Stimulated activated CD8-positive, alpha-beta memory T cell treated with anti-CD3 and anti-CD28 coated beads, Interleukin-15, amount 100 ng/mL, for 48 hours (primary cell): ENCODE measurements at places on chromosomes 13 and 19.

GRCh38 chr13:96141032-96141431 lies 51.1 kb downstream of the HS6ST3 start:
- DNase-seq = no peak

- no peak for DNase-seq
These were observed 67.7 kb downstream of the DACH1 start for GRCh38 chr13:71799324-71799723.

DNA sequence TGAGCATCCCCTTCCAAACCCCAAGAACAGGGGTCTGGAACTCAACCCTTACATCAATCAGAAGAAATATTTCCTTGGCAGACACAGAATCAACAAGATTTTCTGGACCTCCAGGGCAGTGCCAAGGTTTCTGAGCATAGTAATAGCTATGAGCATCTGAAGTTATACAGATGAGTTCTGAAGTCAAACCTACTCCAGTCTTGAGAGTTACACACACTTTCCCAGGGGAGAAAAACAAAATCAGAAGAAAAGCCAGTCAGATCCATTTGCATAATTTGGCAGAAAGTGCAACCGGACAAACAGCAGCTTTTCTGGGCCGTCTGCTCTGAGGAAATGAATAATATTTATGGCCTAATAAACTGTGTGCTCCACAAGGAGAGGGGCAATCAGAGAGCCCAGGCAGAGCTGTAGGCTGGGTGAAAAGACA lies 93.1 kb downstream of the KL start:
- no peak for DNase-seq

- DNase-seq = no peak
These were observed 452.0 kb downstream of the SLITRK6 start for GRCh38 chr13:85347251-85347650.

DNA sequence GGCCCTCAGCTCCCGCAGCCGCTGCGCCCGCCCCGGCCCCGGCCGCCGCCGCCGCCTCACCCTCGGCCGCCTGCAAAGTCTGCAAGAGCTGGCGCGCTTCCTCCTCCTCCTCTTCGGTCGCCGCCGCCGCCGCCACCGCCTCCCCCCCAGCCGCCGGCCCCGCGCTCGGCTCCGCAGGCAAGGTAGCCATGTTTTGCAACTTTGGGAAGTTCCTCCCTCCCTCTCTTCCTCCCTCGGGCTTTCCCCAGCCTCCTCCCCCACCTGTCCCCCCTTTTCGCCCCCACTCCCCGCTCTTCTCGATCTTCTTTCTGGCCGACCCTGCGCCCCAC lies 433 bp downstream of the SIX5 start:
- DNase-seq = no peak

- no peak for DNase-seq
These were observed 83.2 kb downstream of the NBEA start for GRCh38 chr13:35025314-35025713.

DNA sequence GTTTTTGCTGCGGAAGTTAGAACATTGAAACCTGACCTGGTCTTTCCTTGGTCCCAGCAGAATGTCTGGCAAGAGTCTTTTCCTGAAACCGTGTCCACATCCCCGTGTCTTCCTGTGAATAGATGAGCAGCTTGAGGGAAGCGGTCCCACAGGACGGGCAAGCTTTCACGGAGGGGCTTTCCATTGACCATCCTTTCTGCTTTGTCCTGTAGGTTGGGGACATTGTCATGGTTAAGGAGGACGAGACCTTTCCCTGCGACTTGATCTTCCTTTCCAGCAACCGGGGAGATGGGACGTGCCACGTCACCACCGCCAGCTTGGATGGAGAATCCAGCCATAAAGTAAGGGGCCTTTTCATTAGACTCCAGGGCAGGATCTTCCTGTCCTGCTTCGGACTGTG lies 126.0 kb downstream of the ATP11A start:
- no peak for DNase-seq

DNA sequence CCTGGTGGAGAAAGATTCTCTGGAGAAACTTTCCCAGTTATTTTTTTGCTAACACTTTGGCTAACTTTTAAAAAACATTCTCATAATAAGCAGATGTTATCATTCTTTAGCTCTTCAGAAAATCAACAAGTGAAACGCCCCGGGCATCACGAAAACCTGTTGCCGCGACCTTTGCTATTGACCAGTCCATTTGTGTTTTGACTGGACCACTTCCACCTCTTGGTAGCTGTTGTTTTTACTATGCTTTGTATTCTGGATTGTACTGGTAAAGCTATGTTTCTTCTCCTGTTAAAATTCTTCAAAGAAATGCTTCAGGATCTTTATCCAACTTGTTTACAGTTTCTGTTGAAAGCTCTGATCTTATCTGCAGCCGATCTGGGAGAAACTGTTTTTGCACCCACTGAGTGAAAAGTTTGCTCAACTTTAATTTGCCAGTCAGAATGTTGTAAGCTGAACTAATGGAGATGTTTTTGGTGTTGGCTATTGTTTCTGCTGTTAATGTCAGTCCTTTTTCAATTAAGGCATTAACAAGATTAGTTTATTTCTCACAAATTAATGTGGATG lies 23.3 kb downstream of the UFM1 start:
- no peak for DNase-seq

- no peak for DNase-seq
These were observed at the start of gene CXCL17 for GRCh38 chr19:42442833-42443232. Gene CXCL17, minus strand, starts transcription at chr19:42442946. Its CDS starts 114 bp downstream, at chr19:42442832.

DNA sequence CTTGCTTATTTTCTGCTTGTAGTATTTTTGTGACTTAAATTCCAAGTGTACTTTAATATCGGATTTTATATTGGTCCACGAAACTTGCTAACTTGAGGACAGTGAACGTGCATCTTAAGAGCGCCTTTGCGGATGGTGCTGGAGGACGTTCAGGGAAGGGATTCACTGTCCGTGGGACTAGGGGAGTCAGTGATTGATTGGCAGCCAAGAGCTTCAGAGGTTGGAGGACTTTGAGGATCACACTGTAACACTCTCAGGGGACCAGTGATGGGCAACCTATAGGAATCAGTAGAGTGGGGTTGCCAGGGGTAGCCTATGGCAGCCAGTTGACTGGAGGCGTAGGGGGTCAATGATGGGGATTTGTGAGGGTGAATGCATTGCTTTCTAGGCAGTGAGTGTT lies 516 bp downstream of the ZNF175 start:
- DNase-seq = no peak

- DNase-seq = no peak
These were observed 17.1 kb upstream of the SHFL start for GRCh38 chr19:10069046-10069445.

DNA sequence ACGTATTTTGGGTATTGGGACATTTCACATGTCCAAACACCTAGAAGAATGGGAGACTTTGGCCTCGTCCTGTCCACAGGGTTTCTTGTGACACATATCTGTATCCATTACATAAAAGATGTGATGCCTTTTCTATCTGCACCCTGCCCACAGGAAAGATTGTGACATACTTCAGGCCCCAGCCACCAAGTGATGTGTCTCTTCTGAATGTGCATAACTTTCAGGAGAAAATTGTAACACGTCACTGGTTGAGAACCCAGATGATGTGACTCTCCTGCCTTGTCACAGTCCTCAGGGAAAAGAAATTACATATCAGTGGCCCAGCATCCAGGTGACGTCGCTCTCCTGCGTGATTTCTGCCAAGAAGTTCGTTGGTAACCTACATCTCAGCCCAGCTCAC lies 21.0 kb upstream of the ZNF681 start:
- no peak for DNase-seq

- DNase-seq = no peak
These were observed 693.7 kb downstream of the UQCRFS1 start for GRCh38 chr19:28519218-28519779.

DNA sequence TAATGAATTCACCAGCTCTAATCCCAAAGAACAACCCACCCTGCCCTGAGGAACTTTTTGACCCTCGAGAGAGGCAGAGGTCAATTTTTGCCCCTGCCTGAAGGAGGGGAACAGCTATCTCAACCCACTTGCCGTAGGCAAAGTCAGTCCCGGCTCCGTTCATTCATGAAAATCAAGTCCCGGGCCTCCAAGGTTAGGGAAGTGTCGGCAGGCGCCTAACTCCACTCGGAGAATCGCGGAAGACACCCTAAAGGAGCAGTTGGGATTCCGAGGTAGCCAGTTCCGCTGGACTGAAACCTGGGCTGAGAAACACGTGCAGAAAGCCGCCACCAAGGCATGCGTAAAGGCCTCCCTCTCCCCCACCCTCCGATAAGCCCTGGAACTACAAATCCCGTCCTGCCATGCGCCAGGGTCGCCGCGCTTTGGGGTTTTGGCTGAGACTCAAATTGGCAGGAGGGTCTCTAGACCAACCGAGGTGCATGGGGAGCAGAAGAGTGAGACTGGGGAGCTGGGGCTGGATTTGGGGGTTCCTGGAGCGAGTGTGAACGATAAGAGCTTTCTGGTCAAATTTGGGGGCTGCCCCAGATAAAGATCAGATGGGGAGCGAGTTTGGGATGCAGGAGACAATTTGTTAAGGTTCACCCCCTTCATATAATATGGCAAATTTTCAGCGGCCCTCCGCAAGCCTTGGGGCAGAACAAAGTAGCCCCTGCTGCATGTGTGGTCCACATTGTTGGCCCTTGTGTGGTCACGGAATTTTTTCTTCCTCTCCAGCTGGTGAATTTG lies at the start of gene TNPO2:
TNPO2 (minus strand) TSS at position 292 of the 786 bp plus-strand sequence. CDS start 2,955 bp downstream, outside the sequence.
- peak; percentile 56 for DNase-seq

DNA sequence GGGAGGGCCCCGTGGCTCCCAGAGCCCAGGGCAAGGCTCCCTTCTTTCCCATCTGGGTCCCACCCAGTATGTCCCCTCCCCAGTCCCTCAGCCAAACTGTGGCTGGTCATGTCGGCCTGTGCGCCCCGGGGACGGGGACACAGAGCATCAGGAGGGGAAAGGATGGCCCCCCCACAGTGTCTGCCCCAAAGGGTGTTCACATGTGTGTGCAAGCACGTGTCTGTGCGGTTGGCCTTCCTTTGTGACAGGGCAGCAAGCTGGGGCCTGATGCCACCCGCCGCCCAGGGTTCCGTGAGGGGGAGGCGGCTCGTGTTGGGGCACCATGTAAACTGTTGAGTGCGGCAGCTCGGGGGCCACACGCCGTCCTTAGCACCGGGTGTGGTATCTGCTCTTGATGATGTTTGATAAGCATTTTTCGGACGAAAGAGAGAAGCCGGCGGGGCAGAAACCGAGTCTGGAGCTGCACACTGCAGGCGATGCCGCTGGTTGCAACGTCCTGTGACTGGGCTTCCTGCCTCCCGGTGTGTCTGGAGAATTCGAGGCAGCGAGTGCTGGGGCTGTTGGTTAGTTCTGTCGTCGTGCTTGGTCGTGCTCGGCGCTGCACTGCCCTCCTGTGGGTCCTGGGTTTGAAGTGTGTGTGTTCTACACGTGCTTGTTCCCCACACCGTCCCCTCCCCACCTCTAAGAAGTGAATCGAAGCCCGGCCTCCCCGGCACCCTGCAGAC lies 18.4 kb downstream of the GNA11 start:
- DNase-seq = no peak

GRCh38 chr13:75480671-75481175 lies 1.2 kb downstream of the TBC1D4 start:
- DNase-seq = no peak

DNA sequence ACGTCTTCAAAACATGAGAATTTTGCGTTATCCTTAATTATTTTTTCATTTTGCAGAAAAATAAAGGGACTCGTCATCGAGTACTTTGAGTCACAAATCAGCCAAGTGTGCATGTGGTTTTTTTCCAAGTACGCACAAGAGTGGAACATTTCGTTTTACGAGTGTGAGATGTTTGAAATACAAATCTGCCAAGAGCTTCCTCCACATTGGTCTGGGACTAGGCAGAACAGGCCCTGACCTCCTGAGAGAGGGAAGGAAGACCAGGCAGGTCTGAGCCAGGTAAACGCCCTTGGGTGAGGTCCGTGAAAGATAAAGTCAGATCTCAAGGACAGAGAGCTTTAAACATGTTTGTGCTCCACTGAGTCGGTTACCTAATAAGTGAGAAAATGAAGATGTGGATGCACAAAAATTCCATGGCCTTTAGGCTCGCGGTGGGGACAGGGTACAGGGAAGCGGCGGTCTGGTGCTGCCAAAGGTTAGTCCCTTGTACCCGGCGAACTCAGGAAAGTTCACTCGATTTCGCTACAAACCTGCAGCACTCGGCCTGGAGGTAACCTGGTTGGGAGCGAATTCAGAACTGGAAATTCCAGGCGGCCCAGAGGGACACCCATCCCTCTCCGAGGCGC lies 473 bp upstream of the ITM2B start:
- no peak for DNase-seq

- DNase-seq = no peak
These were observed 14.4 kb upstream of the TPM4 start for GRCh38 chr19:16061943-16062342.

- DNase-seq = no peak
These were observed 52.1 kb downstream of the DACH1 start for GRCh38 chr13:71814806-71815360.

- DNase-seq = no peak
These were observed 538 bp downstream of the ZNF428 start for GRCh38 chr19:43618921-43619261.

- no peak for DNase-seq
These were observed 49.6 kb downstream of the ABCC4 start for GRCh38 chr13:95251641-95252040.

GRCh38 chr13:37695200-37695599 lies 96.6 kb upstream of the POSTN start:
- no peak for DNase-seq

- DNase-seq = no peak
These were observed 19.9 kb downstream of the NWD1 start for GRCh38 chr19:16739546-16739945.

DNA sequence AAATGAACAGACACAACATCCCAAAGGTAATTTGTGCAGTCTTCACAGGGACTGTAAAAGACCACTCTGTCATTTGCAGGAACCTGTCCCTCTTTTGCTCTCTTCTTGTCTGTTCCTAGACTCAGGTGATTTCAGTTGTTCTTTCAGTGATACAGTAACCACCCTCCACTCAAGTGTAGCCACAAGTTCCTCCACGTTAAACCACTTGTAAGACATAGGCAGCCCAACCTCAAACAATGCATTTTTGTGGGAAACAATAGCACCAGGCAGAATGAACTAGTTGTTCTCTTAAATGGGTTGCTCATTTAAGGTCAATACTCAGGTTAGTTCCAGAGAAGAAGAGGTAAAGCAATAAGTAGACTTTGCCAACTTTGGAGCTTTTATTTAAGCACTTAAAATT lies 359.4 kb downstream of the MZT1 start:
- DNase-seq = no peak

GRCh38 chr19:6564393-6564792 lies 26.6 kb downstream of the CD70 start:
- no peak for DNase-seq
